ENCODE measurements at places on chromosomes 6 and 20.
A peak's percentile ranks its signal among the peaks of the same experiment; 100 is the strongest.

DNA sequence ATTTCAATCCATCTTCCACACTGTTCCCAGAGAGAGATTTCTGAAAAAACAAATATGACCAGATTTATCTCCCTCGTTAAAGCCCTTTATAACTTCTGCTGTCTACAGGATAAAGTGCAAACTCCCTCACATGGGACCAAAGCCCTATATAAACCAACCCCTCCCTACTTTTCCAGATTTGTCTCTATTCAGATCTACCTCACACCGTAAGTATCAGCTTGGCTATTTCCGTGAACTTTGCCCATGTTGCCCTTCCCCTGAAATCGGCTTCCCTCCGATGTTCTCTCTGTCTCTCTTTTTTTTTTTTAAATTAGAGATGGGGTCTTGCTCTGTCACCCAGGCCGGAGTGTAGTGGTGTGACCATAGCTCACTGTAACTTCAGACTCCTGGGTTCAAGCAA, 12.1 kb upstream of the FAM8A1 start:
- DNase-seq, result no peak

GRCh38 chr20:49248879-49249665, 28.8 kb downstream of the ZNFX1 start:
- DNase-seq, result no peak

DNA sequence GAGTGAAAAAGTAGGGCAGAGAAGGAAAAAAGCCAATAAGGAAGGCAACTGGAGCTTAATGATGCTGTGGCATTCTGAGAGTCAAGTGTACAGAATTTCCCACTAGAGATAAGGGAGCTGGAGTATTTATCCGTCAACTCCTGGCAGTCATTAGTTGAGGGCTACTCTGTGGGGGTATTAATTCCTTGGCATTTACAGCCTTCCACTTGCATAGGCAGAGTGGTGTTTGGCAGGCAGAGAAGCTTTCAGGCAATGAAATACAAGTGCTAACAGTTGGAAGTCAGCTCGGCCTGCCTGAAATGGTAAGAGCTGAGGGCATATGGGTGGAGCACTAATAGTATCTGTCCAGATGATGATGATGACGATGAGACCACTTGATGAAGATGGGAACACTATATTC, 207.3 kb upstream of the FLRT3 start:
- DNase-seq, result no peak

DNA sequence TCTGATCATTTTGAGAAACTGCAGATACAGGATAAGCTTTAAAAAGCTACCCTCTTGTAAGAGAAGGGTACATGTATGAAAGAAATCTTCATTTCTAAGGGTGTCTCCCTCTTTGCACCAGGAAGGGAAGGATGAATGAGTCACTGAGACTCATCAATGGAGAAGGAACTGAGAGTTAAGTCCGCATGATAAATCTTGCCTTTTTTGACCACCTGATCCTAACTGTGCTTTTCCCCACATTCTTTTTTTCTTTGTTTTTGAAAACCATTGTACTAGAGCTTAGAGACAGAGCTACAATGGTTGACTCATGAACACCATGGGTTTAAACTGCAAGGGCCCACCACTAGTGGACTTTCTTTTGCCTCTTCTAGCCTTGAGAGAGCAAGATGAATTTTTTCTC, 353.0 kb upstream of the RGS17 start:
- no peak for DNase-seq

- DNase-seq, result no peak
These were observed 813.3 kb downstream of the HACE1 start for GRCh38 chr6:104046426-104046825.

- no peak for DNase-seq
These were observed 237.1 kb upstream of the MOCS1 start for GRCh38 chr6:40171343-40171742.

DNA sequence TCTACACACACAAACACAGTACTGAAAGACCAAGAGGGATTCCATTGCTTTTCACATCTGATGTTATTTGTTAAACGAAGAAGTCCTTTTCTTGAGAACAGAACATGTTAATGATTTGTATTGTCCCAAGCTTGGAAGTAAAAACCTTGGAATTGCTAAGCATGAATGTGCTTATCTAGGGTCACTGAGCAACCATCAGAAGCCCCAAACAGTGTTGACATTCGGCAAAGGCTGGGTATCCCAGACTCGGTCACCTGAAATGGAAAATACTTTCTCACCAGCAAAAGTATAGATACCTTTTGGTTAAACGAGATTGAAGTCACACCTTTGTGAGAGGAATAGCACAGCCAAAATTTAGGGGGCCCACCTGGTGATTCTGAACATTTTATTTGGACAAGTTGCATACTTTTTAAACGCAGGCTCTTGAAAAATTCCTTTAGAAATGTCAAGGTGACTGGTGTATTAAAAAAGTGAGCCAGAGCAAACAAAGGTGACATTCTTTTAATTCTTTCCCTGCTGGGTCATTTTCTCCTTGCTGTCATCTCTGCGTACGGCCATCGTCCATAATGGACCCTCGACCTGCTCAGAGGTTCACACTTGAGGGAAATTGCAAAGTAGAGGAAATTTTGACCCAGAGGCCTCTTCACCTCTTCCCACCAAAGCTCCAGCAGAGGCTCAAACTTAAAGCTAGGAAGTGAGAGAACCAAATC, 95.8 kb upstream of the FOXA2 start:
- no peak for DNase-seq

DNA sequence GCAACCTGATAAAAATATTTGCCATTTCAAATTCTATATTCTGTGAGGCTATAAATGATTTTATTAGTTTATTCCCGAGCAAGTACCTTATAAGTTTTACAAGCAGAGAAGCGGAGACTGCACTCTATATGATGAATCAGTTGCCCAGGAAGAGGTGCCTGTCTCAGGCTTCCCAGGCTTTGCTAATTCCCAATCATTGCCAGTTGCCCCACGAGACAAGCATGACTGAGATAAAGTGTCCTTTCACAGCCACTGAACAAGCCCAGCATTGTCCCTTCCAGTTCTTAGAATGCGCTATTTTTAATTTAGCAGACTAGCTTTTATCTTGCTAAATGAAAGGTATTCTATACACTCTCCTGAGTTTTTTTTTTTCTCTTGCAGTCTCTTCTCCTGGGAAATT, 260.7 kb downstream of the ALDH8A1 start:
- DNase-seq, result no peak

- no peak for DNase-seq
These were observed 21.2 kb downstream of the NEDD9 start for GRCh38 chr6:11211254-11211653.

GRCh38 chr6:84213217-84213616, 14.2 kb downstream of the CEP162 start:
- DNase-seq, result no peak

DNA sequence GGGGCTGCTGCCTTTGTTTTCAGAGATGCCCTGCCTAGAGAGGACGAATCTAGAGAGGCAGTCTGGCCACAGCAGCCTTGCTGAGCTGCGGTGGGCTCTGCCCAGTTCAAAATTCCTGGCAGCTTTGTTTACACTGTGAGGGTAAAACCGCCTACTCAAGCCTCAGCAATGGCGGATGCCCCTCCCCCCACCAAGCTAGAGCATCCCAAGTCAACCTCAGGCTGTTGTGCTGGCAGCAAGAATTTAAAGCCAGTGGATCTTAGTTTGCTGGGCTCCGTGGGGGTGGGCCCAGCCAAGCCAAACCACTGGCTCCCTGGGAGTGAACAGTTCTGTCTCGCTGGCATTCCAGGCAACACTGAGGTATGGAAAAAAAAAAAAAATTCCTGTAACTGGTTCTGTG, 970.9 kb downstream of the TBC1D32 start:
- DNase-seq, result no peak

GRCh38 chr20:1415667-1416468, 23.0 kb upstream of the FKBP1A start:
- DNase-seq, result peak; percentile 86

- DNase-seq, result no peak
These were observed 187.7 kb upstream of the PRSS16 start for GRCh38 chr6:27059621-27060425.

GRCh38 chr6:124073820-124074587, 270.3 kb downstream of the NKAIN2 start:
- DNase-seq, result no peak

- DNase-seq, result peak; percentile 45
These were observed 71.5 kb downstream of the HFE start for GRCh38 chr6:26158581-26159356.

GRCh38 chr6:130629640-130630039, 197.6 kb upstream of the SMLR1 start:
- DNase-seq, result no peak

DNA sequence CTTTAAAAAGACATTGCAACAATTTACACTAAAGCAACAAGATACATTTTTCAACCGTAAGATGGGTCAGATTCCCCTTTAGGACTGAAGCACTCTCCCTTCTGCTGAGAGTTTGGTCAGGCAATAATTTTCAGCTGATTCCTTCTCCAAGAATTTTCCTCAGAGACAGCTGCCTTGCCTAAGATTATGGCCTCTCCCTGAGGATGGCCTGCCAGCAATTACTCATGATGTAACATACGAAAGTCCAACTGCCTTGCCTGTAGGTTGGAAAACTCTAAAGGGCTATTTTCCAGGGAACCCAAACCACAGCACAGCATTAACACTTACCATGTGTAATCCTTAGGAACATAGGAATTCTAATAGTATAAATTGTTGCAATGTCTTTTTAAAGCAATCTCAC, 229.1 kb upstream of the FLRT3 start:
- peak; percentile 97 for DNase-seq
